ENCODE measurements at places on chromosomes 1 and 21.

GRCh38 chr1:83583351-83584014 lies 415.4 kb downstream of the TTLL7 start:
- DNase-seq = peak; percentile 8

DNA sequence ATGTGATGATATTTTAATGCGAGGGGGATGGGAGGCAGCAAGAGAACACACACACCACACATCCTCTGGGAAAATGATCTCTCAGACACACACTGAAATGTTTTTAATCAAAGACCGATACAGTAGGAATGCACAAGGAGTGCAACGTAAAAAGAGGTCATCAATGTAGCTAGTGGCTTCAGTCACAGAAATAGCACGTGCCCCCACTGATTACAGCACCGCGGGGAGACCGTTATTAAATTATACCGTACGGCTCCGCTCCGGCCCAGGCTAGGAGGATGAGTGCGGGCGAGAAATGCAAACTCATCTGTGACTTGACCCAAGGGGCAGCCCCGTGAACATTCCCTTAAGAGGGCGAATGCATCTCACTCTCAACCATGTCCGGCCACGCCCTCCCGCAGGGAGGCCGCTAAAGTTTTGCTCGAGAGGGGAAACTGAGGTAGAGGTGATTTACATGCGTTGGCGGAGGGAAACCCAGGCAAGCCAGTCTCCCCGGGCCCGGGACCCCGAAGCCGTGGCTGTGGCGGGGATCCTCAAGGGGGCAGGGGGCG lies 552 bp downstream of the UBR4 start:
- DNase-seq = peak; percentile 29

DNA sequence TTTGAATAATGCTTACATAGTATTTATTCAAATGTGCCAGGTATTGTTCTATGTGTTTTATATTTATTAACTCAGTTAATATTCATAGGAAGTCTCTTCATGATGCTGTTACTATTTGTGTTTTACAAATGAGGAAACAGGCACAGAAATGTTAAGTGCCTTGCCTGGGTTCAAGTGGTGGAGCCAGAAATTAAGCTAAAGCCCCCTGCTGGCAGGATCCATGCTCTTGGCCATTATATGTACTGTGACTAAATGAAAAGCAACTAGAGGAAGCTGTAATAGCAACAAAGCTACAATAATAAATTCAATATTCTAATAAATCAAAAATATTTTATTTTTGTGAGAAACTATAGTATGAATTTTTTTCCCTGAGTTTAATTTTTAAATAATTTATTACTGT lies 30.0 kb downstream of the IARS2 start:
- no peak for DNase-seq

DNA sequence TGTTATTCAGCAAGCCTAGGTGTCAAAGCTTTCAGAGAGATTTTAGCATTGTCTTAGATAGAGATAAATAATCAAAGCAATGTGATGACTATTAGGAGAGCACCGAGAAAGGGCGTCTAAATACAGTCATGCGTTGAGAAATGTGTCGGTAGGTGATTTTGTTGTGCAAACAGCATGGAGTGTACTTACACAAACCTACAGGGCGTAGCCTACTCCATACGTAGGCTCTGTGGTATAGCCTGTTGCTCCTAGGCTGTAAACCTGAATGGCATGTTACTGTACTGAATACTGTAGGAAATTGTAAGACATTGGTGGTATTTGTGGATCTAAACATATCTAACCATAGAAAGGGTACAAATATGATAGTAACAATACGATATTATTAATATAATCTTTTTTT lies 31.8 kb downstream of the KIF1B start:
- DNase-seq = no peak

GRCh38 chr1:200893411-200893901 lies 1.2 kb upstream of the INAVA start:
- DNase-seq = no peak

DNA sequence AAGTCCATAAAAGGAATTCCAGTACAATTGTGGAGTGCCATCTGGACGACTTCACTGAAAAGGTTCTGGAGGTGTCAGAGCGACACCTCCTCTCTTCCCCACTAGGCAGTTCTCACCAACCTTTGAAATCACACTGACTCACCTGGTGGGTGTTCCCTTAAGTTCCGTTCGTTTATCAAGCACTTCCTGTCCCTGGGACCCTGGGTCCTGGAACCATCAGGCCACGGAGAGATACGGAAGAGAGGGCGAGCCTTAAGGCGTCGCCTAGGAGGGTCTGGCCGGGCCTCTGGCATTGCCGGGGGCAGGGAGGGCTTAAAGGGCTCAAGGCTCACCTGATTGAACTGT lies 317 bp downstream of the SPAG17 start:
- DNase-seq = no peak

GRCh38 chr1:229370601-229371021 lies 27.8 kb upstream of the CCSAP start:
- DNase-seq = no peak

GRCh38 chr1:3423245-3423829 lies 31.1 kb upstream of the ARHGEF16 start:
- DNase-seq = no peak

GRCh38 chr1:110430366-110430765 lies 20.6 kb upstream of the PROK1 start:
- no peak for DNase-seq

GRCh38 chr1:31920956-31921355 lies 17.2 kb downstream of the PTP4A2 start:
- DNase-seq = no peak

- no peak for DNase-seq
Measured at GRCh38 chr1:230544758-230545157, 97.5 kb upstream of the COG2 start.

- no peak for DNase-seq
Measured at GRCh38 chr21:35814858-35815619, 245.3 kb downstream of the SETD4 start.

- no peak for DNase-seq
Measured at GRCh38 chr1:97826820-97827219, 94.0 kb downstream of the DPYD start.

- DNase-seq = no peak
Measured at GRCh38 chr1:32341971-32342370, 5.9 kb upstream of the MARCKSL1 start.

DNA sequence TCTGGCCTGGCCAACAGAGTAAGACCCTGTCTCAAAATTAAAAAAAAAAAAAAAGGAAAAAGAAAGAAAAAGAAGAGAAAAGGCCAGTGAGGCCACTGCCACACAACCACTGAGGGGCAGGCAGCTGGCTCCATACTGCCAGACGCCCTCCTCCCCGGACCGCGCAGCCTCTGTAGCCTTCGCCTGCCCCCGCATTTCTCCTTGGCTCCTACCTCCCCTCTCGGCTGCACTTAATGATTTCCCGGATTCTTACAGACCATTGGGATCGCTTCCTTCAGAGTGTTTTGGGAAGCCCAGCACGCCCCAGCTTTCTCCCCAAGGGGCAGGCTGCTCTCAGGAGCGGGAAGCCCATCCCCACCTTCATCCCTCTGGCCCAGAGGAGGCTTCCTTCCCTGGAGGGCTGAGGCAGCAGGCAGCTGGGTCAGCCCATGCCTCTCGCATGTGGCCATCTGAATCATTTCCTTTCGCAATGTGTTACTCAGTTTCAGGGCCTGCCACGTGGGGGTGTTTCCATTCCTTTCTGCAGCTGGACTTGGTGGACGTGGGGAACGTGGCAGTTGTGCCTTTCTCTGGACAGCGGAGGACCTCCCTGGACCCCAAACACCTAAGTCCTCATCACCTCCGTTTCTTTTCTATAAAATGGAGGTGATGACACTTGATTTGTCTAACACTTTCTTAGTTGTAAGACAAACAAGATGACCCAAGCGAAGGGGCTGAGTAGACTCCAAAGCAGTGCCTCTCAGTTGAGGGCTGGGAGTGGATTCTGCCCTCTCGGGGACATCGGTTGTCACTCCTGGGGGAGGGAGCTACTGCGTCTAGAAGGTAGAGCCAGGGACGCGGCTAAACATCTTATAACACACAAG lies 2.3 kb downstream of the SLC2A5 start:
- DNase-seq = no peak

DNA sequence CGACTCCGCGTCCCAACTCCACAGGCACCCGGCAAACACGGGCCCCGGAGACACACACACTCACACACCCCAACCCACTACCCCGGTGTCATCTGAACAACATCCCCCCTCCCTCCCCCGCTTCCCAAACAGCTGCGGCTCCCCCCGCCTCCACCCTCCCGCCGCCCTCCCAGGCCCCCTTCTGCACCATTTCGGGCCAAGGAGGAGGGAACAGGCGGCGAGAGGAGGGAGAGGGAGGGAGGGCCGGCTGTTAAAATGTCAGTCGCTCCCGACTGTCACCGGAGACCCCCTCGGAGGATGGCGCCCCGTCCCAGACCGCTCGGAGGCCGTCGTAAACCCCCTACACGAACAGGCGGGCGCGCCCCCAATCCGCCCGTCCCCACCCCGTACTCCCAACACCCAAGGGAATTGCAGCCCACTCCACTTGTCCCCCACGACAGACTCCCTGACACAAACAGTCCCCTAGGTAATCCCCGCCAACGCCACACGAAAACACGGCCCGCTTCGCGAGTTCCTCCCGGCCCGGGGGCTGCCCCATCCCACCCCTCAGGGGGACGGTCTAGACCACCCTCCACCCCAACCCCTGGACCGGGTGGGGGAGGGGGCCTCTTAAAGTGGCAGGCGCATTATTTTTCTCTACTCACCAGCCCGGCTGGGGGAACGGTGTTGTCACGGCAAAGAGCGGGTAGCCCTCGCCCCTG lies 583 bp downstream of the MEF2D start:
- no peak for DNase-seq

- no peak for DNase-seq
Measured at GRCh38 chr1:15934211-15935055, 41.5 kb downstream of the ZBTB17 start.

DNA sequence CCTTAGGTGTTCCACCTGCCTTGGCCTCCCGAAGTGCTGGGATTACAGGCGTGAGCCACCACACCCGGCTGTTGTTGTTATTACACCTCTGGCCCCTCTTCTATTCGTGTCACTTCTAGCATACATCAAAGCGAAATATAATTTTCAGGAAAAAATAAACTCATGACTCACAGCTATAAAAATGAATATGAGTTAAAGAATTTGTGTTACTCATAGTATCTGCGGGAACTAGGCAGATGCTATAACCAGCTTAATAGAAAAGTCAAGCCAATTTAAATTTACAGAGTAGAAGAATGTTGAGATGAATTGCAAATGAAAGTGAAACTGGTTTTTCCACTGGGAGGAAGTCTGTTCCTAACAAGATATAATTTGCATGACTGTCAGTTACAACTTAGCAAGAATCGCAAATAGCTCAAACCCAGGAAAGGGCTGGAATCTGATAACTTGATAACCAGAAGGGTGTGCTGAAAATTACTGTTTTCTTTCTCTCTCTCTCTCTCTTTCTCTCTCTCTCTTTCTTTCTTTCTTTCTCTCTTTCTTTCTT lies 11.2 kb downstream of the OR2W3 start:
- DNase-seq = peak; percentile 33

GRCh38 chr1:14498839-14499238 lies 99.6 kb upstream of the KAZN start:
- no peak for DNase-seq

DNA sequence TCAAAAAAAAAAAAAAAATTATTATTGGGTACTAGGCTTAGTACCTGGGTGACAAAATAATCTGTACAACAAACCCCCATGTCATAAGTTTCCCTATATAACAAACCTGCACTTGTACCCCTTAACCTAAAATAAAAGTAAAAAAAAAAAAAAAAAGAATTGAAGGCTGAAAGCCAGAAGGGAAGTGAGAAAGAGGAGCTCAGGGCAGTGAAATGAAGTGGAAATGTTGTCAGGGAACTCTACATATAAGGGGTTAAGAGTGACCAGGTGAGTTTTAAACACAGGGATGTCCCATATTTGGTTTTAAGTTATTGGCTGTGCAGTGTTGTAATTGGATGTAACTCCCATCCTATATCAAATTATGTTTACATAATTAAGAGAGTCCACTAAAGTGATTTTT lies 85.7 kb upstream of the ABCD3 start:
- no peak for DNase-seq

DNA sequence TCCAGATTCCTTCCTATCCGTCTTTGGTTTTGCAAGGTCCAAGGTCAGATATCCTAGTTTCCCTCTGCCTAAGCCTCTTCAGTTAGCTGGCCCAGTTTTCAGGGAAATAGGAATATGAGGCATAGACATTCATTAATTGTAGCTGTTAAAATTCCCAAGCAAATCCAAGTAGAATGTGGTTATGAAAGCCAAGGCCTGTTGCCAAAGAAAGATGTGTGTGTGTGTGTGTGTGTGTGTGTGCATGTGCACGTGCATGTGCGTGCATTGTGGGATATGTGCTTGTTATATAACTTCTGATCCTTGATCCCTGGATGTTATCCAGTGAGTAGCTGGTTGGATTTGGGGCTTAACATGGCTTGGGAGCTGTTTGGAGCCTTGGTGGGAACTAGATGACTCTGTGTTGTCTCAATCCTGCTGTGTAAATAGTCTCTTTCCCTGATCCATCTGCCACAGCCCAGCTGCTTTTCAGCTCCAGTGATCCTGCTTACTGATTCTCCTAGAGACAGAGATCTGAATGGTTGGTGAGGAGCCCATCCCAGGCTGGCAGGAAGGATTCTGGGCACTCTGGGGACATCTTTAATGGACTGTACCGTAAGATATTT lies 70.6 kb upstream of the GCLM start:
- DNase-seq = no peak

GRCh38 chr1:213997038-213997771 lies 9.4 kb downstream of the PROX1 start:
- DNase-seq = no peak

GRCh38 chr1:177959811-177960515 lies 9.9 kb downstream of the SEC16B start:
- DNase-seq = no peak

GRCh38 chr1:228983661-228984060 lies 248.4 kb downstream of the RHOU start:
- DNase-seq = no peak

GRCh38 chr1:15676688-15677661 lies 7.1 kb upstream of the PLEKHM2 start:
- no peak for DNase-seq

DNA sequence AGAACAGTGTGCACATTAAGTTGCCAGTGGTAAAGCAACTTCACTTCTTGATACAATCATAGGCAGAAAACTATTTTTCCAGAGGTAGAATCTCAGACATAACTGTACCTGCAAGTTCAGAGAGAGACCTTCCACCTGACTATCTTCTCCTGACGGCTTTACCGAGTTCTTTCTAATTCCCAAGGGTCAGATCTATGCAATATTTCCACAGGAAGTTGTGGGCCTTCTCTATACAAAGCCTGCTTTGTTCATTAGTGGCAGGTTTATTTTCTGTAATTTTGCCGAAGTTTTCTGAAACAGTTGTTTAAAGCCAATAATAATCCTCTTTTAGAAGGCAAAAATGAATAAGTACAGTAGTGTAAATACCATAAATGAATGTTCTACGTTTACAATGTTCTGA lies 58.2 kb upstream of the RCC1 start:
- DNase-seq = no peak
